RCC 7860 (cell line): ENCODE measurements at places on chromosomes 7 and 10.

DNA sequence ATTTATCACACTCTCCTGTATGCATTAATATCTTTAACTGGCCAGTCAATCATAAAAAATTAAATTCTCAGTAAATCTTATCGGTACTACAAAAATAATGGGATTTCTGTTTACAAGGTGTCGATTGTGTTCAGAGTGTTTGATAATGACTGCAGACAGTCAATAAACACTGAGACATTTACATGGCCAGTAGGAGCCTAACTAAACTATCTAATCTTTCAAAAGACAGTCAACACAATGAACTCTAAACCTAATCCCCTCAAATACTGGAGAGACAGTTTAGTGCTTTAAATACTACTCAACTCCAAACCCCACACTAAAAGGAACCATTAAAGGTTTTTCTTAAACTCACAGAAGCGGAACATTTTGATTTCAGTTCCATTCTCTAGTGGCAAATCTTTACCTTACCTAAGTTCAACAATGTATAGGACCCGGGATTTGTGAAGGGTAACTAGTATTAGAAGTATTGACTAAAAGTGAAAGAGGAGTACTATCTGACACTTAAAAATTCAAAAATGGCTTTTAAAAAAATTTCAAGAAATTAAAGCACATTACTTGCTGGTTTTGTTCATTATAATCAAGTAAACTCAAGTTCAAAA is 37.3 kb upstream of the EXOC6 start:
- no peak for DNase-seq

DNA sequence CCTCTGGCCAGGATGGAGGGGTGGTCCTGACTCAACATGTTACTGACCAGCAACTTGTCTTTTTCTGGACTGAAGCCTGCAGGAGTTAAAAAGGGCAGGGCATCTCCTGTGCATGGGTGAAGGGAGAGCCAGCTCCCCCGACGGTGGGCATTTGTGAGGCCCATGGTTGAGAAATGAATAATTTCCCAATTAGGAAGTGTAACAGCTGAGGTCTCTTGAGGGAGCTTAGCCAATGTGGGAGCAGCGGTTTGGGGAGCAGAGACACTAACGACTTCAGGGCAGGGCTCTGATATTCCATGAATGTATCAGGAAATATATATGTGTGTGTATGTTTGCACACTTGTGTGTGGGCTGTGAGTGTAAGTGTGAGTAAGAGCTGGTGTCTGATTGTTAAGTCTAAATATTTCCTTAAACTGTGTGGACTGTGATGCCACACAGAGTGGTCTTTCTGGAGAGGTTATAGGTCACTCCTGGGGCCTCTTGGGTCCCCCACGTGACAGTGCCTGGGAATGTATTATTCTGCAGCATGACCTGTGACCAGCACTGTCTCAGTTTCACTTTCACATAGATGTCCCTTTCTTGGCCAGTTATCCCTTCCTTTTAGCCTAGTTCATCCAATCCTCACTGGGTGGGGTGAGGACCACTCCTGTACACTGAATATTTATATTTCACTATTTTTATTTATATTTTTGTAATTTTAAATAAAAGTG is 6.0 kb downstream of the PLAU start:
- no peak for DNase-seq

DNA sequence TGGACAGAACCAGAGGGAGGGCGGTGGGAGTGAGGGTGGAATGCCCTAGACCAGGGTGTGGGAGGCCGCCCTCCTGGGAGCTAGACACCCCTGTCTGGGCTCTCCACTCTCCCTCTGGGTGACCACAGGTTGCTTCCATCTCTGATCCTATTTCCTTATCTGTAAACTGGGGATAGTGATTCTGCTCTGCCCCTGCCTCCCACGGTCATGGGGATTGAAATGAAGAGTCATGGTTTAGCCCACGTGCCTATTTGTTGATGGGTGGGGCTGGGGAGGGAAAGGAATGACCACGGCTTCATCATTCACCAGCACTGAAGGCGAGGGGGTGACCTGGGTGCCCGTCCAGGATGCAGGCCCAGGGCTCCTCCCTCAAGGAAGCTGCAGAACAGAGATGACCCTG is 49.3 kb upstream of the PCBD1 start:
- no peak for DNase-seq

- DNase-seq, result no peak
These were observed 70.2 kb downstream of the LRGUK start for GRCh38 chr7:134197345-134197744.

GRCh38 chr10:46026106-46026505 is 4.3 kb downstream of the NCOA4 start:
- no peak for DNase-seq

DNA sequence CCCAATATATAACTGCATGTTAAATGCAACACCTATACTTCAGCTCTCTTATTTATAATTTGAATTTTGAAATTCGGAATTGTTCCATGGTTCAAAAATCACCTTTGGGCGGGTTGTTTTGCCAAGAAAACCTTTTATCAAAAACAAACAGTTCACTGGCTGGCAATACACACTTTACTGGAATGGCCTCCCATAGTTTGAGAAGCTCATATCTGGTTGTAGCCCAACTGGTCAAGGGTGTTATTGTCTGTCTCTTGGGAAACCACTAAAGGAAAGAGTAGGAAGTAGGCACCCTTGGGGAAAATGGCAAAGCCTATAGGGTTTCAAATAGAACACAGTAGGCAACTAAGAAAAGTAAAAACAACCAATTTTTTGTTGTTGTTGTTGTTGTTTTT is 117.9 kb downstream of the HIPK2 start:
- no peak for DNase-seq

DNA sequence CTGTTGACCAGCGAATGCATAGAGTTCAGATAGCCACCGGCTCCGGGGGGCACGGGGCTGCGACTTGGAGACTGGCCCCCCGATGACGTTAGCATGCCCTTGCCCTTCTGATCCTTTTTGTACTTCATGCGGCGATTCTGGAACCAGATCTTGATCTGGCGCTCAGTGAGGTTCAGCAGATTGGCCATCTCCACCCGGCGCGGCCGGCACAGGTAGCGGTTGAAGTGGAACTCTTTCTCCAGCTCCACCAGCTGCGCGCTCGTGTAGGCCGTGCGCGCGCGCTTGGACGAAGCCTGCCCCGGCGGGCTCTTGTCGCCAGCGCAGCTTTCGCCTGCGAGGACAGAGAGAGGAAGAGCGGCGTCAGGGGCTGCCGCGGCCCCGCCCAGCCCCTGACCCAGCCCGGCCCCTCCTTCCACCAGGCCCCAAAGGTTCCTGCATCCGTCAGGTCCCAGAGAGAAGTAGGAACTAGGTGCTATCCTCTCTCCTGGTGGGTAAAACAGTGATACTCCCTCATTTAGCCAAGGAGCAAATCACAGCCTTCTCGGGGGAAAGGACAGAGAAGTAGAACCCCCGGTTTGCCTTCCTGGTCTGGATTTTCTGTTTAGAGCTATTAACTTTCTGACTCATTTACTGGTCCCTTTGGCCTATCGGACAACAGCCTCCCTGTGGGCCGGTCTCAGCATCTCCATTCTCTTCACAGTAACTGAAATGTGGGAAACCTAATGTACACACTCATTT is 6.1 kb upstream of the HOXA2 start:
- peak; percentile 52 for DNase-seq
